GM04504 (cell line): ENCODE measurements at places on chromosomes 7 and 10.

GRCh38 chr7:127758105-127758504, 106.1 kb downstream of the SND1 start:
- DNase-seq, result no peak

DNA sequence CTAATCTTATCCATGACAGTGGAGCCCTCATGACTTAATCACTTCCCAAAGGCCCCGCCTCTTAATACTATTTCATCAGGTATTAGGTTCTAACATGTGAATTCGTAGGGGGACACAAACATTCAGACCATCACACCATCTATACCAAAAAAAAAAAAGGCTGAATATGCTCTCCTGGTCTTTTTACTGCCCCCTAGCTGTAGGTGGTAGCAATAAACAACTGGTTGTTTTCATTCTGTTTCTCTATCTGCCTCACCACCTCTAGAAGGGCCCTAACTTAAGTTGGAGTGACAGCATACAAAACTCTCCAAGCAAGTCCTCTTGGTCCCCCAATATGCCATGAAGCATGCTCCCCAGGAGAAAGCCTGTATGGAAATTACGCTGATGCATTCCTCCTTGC, 94.1 kb downstream of the GRM8 start:
- no peak for DNase-seq

GRCh38 chr10:67098461-67098860, 172.6 kb downstream of the LRRTM3 start:
- DNase-seq, result no peak

GRCh38 chr10:114703377-114704107, 45.5 kb upstream of the ABLIM1 start:
- DNase-seq, result no peak

GRCh38 chr10:60803433-60803832, 25.2 kb downstream of the CDK1 start:
- no peak for DNase-seq

GRCh38 chr10:115936926-115937767, 335.9 kb downstream of the GFRA1 start:
- DNase-seq, result no peak

DNA sequence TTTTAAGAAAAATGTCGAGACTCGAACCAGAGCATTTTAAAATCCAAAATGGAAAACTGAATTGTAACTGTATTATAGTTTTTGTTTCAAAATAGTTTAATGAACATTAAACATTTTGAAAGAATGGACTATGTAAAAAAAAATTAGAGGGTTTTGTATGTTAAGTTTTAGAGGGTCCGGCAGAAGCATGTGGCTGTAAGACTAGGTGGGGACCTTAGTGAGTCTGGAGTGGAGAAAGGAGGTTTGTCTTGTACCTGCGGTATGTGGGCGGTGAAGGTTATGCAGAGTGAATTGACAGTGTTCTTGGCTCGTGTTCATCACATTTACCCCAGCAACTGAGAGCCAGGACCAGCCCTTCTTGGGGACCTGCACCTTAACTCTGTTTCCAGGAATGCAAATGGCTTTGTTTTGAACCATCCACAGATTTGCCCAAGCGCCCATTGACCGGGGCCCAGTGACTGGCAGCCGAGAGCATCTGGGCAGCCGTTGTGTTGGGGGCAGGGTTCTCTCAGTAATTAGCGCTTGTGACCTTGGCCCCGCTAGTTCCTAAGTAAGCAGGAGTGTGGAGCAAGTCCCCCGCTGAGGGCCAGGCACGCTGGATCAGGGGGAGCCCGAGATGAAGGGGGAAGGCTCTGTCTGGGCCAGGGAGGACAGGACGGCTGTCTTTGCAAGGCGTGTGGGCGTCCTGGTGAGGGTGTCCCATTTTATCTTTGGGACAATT, 1.4 kb upstream of the KLF6 start:
- no peak for DNase-seq
